ENCODE measurements at places on chromosomes 1 and 21.

DNA sequence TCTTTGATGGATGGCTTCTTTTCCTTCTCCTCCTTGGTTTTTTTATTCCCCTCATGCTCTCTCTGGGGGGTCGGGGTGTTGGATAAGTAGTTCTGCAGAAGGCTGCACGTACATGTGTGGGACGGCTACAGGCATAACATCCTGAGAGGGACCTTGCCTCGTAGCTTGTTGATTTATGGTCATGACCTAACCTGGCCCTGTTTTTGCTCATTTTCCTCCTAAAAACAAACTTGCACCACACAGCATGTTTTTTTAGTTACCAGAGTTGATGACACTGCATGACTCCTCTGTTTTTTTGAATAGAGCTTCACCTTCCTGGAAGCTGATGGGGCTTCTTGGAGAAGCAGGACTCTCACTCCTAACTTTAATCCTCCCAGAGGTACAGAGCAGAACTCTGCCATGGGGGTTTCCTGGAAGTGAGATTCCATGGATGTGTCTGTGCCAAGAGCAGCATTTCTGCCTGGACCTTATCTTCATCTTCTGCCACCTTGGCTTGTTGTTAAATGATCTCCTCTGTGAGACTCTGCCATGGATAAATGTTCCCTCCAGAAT, 114.7 kb downstream of the PAPPA2 start:
- no peak for DNase-seq

- no peak for DNase-seq
Observed at GRCh38 chr1:13770743-13771142, 70.8 kb downstream of the PRDM2 start.

GRCh38 chr1:206110820-206111219, 6.4 kb downstream of the AVPR1B start:
- no peak for DNase-seq

GRCh38 chr1:196409586-196409985, 198.7 kb downstream of the KCNT2 start:
- DNase-seq = peak; percentile 17

DNA sequence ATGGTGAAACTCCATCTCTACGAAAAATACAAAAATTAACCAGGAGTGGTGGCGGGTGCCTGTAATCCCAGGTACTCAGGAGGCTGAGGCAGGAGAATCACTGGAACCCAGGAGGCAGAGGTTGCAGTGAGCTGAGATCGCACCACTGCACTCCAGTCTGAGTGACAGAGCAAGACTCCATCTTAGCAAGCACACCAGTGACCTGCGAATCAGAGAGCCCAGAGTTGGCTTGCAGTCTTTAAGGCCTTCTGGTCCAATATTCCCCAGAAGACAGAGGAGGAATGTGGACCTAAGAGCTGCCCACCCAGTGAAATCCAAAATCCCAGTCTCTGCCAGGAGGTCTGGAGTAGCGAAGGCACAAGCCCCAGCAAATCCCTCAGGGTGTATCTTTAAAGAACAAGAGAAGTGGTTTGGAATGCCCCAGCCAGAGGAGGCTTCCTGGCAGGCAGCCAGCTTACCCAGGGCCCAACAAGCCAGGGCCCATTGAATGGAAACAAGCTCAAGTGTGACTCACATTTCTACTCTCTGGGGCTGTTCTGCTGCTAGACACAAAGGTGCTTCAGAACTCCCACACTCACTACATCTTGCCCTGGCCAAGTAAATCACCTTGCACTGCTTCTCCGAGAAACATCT, 23.9 kb downstream of the GPR161 start:
- peak; percentile 53 for DNase-seq

Data from pulmonary artery endothelial cell (primary cell).